ENCODE measurements at places on chromosomes 5 and 9.

DNA sequence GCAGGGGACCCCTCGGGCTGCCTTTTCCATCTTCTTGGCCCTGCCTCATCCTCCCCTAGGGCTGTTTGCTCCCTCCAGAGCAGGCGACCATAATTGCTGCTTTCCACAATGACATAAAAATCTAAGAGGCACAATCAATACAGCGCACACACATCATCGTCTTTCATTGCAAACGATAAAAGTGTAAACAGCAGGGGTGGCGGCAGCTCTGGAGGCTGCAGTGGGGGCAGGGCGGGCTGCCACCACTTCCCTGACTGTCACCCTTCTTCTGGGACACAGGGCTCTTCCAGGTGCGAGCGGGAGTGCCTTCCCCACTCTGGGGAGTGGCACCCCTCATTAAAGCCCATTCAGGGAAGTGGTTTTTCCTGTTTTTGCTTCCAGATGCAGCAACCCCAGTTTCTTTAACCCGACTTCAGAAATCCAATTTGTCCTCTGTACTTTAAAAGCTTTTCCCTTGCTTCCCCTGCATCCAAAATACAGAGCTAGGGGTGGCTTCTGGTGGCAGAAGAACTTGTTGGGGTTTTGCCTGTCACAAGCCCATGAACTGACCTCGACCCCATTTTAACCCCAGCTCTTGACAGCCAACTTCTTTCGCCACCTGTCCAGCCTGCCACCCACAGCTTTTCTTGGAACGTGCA is 45.7 kb downstream of the TSPAN17 start:
- no peak for DNase-seq

DNA sequence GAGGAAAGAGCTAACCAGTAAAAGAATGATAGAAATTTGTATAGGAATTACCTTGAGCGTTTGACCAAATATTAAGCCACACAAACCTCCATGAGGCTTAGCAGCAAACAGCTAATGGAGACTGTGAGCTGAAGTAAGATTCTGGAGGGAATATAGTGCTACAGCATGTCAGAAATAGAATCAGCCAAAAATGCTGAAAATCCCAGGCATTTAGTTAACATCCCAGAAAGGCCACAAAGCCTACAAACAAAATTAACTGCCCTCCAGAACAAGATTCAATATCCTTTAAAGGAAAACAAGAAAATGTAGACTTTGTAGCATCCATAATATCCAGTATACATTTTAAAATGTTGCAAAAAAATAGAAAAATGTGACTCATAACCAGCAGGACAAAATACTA is 257.8 kb upstream of the TUSC1 start:
- no peak for DNase-seq

- no peak for DNase-seq
These were observed 148.7 kb downstream of the LURAP1L start for GRCh38 chr9:12923468-12924009.

- no peak for DNase-seq
These were observed 40.3 kb upstream of the CDKN2B start for GRCh38 chr9:22049411-22049810.

GRCh38 chr9:129501771-129502319 is 119.1 kb downstream of the C9orf50 start:
- no peak for DNase-seq

- peak; percentile 42 for DNase-seq
These were observed 17.6 kb upstream of the UBE2D2 start for GRCh38 chr5:139543423-139543991.

DNA sequence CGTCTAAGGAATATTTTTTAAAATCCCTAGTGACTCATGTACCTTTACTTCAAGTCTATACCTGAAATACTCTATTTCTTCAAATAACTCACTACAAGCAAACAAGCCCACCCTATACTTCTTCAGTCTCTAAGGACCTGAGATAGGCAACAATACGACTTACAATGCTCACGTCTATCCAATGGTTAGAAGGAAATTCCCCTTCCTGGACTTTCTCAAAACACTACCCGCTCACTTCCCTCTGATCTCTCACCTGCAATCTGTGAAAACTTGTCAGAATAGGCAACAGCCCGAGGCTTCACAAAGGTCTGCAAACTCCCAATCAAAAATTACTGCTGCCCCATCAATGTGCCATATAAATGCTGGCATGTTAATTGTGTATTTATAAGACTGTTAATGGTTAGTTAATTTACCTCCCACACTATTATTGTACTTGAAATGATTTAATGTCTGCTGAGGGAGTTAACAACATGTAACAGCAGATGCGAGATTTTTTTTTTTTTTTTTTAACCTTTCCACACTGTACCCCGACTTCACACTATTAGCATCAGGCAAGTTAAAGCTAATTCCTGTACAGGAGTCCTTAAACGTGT is 27.3 kb downstream of the MAPKAP1 start:
- DNase-seq = no peak

DNA sequence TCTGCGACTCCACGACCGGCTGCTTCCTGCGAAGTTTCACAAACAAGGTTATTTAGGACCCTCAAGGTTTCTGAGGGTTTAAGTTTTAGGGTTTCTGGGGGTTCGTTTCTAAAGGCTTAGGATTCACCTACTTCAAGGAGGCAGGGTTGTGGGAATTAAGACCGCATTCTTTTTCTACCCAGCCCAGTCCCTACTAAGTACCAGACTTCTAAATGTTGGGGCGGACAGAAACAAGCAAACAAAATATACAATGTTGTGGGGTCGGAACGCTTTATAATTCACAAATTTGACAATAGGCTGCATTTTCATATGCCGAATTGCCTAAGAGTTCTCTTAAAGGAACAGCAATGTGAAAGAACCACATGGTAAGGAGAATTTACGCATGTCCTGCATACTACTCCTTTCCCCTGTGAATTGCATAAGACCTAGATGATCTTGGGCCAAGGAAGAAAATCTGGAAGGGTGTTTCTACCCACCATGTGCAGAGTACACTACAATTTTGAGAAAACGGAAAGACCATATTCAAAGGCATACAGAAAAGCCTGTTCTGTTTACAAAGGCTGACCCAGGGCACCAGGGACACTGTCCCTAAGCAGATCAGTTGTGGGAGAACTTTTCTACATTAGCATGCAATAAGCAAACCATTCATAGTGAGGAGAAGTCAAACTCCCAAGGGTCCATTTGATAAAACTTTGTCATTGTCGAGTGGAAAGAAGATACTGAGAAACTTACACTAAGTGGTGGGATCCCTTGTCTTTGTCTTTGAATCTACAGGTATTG is 457.3 kb downstream of the RAB3C start:
- DNase-seq = no peak

GRCh38 chr9:123761905-123762605 is 167.9 kb downstream of the DENND1A start:
- DNase-seq = no peak

DNA sequence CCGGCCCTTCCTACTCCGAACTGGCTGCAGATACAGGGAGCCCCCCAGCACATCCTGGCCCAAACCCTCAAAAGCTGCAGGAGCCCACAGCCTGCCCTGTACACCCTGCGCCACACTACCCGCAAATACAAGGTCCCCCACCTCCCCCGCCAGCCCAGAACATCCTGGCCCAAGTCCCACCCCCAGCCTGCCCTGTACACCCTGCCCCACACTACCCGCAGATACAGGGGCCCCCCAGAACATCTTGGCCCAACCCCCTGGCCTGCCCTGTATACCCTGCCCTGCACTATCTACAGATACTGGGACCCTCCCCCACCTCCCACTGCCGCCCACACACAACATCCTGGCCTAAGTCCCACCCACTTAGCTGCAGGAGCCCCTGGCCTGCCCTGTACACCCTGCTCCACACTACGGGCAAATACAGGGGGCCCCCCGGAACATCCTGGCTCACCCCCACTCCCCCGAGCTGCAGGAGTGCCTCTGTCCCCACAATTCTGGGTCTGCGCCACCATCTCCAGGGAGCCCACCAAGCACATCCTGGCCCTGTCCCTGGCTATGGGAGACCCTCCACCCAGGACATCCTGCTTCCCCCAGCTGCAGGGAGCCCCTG is 8.3 kb downstream of the LPCAT1 start:
- no peak for DNase-seq

Data from stimulated activated CD4-positive, alpha-beta T cell treated with anti-CD3 and anti-CD28 coated beads, Interleukin-4, amount 100 ng/mL, for 1 hour (primary cell).